Breast epithelium (tissue), 4 donors: ENCODE measurements at places on chromosomes 2 and 18.
A peak's percentile ranks its signal among the peaks of the same experiment; 100 is the strongest.

- H3K36me3 ChIP-seq, result no peaks in the 10 kb centered on the region
- H3K27me3 ChIP-seq, result no peaks in the 10 kb centered on the region
- no peak overlapping the region for H3K27ac ChIP-seq
Measured at GRCh38 chr2:47662552-47662951, 120.4 kb upstream of the MSH6 start.

GRCh38 chr18:2535419-2535910 is 35.8 kb downstream of the METTL4 start:
- no peaks in the 10 kb centered on the region for H3K4me1 ChIP-seq
- DNase-seq, result no peak
- H3K4me3 ChIP-seq, result no peak overlapping the region
- H3K27me3 ChIP-seq, result no peaks in the 10 kb centered on the region
- H3K36me3 ChIP-seq, result peaks cover 5% of the 10 kb centered on the region

DNA sequence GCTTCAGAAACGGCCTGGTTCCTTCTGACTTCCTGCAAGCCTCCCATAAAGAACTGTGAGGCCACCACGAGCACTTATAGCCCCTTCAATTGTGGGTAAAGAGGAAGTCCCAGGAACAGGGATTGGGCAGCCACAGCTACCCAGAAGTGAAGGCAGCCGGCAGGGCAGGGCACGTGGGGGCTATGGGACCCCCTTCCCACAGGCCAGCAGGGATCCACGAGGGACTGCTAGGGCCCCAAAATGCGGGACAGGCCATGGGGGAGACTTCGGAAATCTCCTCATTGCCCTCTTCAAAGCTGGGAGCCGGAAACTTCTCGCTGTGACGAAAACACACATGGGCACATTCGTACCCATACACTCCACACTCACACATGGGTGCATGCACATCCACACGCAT is 196.1 kb upstream of the SALL3 start:
- H3K4me3 ChIP-seq, result no peak overlapping the region
- no peak overlapping the region for H3K27ac ChIP-seq
- DNase-seq, result no peak
- H3K4me1 ChIP-seq, result no peaks in the 10 kb centered on the region
- H3K27me3 ChIP-seq, result peaks cover 8% of the 10 kb centered on the region

DNA sequence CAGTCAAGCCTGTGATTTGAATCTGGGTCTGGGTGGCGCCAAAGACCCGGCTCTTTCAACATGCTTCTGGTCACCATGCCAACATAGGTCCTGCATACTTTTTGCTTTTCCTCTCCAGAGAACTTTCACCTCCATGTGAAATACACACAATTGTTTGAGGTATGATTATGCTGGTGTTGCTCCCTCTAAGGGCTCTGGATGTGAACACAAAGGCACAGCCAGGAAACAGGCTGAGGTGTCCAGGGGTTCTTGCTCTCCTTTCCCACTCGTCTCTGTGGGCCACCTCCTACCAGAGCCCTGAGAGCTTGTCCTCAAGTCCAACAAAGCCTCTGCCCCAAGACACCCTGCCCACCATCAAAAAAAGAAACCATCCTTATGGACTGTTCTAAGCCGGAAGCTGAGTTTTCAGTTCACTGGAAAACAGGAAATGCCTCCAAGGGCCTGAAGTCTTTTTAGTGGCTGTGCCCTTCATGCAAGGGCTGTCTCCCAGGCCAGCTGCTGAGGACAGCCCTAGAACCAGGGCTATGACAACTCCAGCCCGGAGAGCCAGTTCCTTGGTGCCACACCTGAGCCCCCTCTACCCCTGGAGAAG is 100.2 kb upstream of the EPAS1 start:
- no peak for DNase-seq
- H3K36me3 ChIP-seq, result no peaks in the 10 kb centered on the region
- H3K4me1 ChIP-seq, result no peaks in the 10 kb centered on the region
- no peak overlapping the region for H3K27ac ChIP-seq
- H3K4me3 ChIP-seq, result no peak overlapping the region

- no peak for DNase-seq
- no peaks in the 10 kb centered on the region for H3K4me1 ChIP-seq
- no peak overlapping the region for H3K4me3 ChIP-seq
- H3K27ac ChIP-seq, result no peak overlapping the region
Measured at GRCh38 chr2:176598351-176598750, 329.1 kb downstream of the MTX2 start.

- H3K4me1 ChIP-seq, result no peaks in the 10 kb centered on the region
- no peaks in the 10 kb centered on the region for H3K36me3 ChIP-seq
- H3K4me3 ChIP-seq, result no peak overlapping the region
Measured at GRCh38 chr2:119684518-119684917, 5.5 kb downstream of the TMEM177 start.

- no peaks in the 10 kb centered on the region for H3K36me3 ChIP-seq
- no peaks in the 10 kb centered on the region for H3K4me1 ChIP-seq
- DNase-seq, result no peak
- H3K27me3 ChIP-seq, result no peaks in the 10 kb centered on the region
Measured at GRCh38 chr2:48854681-48855080, 99.2 kb upstream of the LHCGR start.

GRCh38 chr2:208039376-208040110 is 14.2 kb upstream of the PLEKHM3 start:
- no peak for DNase-seq
- H3K4me3 ChIP-seq, result no peak overlapping the region
- no peaks in the 10 kb centered on the region for H3K36me3 ChIP-seq
- no peak overlapping the region for H3K27ac ChIP-seq

- no peak overlapping the region for H3K4me3 ChIP-seq
- no peak for DNase-seq
- no peaks in the 10 kb centered on the region for H3K27me3 ChIP-seq
- no peak overlapping the region for H3K27ac ChIP-seq
Measured at GRCh38 chr2:239322416-239323086, 78.3 kb downstream of the HDAC4 start.

DNA sequence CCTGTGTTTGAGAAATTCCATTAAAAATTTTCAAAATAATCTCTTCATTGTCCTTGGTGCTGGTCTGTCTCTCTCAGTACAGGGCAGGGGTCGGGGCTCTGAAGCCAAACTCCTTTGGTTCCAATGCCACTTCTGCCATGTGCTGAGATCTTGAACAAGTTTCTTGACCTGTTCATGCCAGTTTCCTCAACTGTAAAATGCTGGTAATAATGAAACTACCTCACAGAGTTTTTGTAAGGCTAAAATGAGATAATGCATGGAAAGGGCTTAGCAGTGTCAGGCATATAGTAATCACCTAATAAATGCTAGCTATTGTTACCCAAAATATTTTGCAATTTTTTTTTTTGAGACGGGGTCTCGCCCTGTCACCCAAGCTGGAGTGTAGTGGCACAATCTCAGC is 16.9 kb upstream of the MREG start:
- no peaks in the 10 kb centered on the region for H3K36me3 ChIP-seq
- no peak for DNase-seq
- no peaks in the 10 kb centered on the region for H3K27me3 ChIP-seq
- H3K27ac ChIP-seq, result no peak overlapping the region
- no peak overlapping the region for H3K4me3 ChIP-seq

DNA sequence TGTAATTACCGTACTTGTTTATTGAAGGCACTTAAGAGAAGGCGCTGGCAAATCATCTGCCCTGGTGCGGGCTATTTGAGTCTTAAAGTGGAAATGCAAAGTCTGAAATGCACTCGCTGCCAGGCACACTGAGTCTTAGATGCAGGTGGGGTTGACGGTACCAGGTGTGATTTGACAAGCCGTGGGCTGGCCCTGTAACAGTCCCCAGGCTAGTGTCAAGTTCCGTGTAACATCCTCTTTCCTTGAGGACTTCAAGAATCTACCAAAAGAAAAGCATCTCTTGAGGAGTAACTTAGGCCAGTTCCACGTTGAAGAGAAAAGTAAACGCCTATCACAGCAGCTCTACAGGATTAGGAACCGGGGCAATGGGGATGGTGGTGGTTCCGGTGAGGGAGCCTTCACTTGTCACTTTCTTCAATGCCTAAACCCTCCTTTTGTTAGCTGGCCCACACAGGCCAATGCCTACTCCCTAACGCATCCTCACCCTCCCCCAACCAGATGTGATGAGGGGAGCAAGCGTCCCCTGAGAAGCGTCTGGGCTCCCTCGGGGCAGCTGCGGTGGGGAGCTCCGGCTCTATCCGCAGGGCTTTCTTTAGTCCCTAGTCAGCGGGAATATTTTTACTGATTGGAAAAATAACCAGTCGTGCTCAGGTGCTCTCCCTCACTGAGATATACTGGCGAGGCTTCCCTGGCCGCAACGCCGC is 1.5 kb upstream of the UGP2 start:
- H3K27ac ChIP-seq, result peak overlapping the region; percentile 98
- DNase-seq, result peak; percentile 37
- H3K4me1 ChIP-seq, result no peaks in the 10 kb centered on the region

GRCh38 chr2:220162320-220162719 is 534.9 kb downstream of the SLC4A3 start:
- H3K27me3 ChIP-seq, result no peaks in the 10 kb centered on the region
- H3K27ac ChIP-seq, result no peak overlapping the region
- no peaks in the 10 kb centered on the region for H3K4me1 ChIP-seq
- no peak overlapping the region for H3K4me3 ChIP-seq

DNA sequence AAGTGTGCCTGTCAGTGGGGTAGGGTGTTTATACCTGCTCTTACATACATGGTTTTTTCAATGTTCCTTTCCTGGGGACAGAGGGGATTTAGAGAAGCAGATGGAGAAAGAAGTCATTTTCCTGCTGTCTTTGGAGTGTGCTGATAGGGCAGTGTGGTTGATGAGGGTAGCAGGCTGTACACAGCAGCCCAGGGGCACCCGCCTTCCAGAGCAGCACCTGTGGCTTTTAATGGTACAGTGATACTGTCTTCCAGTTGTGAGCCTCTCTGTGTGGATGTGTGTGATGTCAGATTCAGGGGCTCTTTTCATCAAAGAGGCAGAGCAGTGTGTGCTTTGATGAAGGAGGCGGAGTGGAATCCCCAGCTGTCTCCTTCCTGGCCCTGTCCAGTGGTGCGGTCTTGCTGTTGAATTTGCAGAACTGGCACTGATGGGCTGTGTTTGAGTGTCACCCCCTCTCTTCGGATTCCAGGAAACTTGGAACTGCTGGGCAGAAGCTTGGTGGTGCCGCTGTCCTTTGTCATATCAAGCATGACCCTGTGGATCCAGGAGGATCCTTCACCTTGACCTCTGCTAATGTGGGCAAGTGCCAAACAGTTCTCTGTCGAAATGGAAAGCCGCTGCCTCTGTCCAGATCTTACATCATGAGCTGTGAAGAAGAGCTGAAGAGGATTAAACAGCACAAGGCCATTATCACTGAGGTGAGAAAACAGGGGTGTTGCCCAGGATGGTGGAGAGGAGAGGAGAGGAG is 259.8 kb downstream of the PHLPP1 start:
- no peaks in the 10 kb centered on the region for H3K36me3 ChIP-seq
- H3K27me3 ChIP-seq, result no peaks in the 10 kb centered on the region
- H3K4me3 ChIP-seq, result no peak overlapping the region
- no peak for DNase-seq
- H3K27ac ChIP-seq, result peak overlapping the region; percentile 0
- peaks cover 6% of the 10 kb centered on the region for H3K4me1 ChIP-seq

GRCh38 chr2:188848887-188849435 is 125.2 kb upstream of the COL3A1 start:
- H3K36me3 ChIP-seq, result no peaks in the 10 kb centered on the region
- no peaks in the 10 kb centered on the region for H3K4me1 ChIP-seq
- no peak overlapping the region for H3K27ac ChIP-seq
- no peak for DNase-seq

- H3K4me3 ChIP-seq, result no peak overlapping the region
- no peaks in the 10 kb centered on the region for H3K27me3 ChIP-seq
- no peak for DNase-seq
- no peak overlapping the region for H3K27ac ChIP-seq
- H3K36me3 ChIP-seq, result no peaks in the 10 kb centered on the region
Measured at GRCh38 chr2:31433541-31433940, 19.0 kb upstream of the XDH start.

GRCh38 chr18:3923750-3924149 is 473.8 kb downstream of the TGIF1 start:
- H3K36me3 ChIP-seq, result no peaks in the 10 kb centered on the region
- H3K4me1 ChIP-seq, result no peaks in the 10 kb centered on the region
- DNase-seq, result no peak

GRCh38 chr2:227939271-227940027 is 68.0 kb downstream of the DAW1 start:
- H3K27ac ChIP-seq, result no peak overlapping the region
- H3K4me1 ChIP-seq, result no peaks in the 10 kb centered on the region
- no peak for DNase-seq
- no peaks in the 10 kb centered on the region for H3K36me3 ChIP-seq
- H3K27me3 ChIP-seq, result no peaks in the 10 kb centered on the region

DNA sequence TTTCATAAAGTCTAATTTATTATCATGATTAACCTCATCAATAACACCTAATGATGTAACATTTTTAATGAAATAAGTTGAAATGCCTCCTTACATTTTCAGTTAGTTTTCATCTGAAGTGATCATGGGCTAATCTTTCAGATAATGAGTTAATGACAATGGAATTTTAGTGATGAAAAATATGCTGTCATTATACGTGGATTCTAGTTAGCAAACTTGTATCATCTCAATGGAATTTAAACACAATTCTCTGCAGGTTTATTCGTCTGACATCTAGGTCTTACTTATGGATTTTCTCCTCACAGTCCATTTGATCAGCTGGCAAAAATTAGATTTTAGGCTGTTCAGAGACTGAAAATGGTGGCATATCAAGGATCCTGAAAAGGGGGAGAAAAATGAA is 885.0 kb downstream of the SLC4A3 start:
- no peak overlapping the region for H3K27ac ChIP-seq
- no peaks in the 10 kb centered on the region for H3K27me3 ChIP-seq

DNA sequence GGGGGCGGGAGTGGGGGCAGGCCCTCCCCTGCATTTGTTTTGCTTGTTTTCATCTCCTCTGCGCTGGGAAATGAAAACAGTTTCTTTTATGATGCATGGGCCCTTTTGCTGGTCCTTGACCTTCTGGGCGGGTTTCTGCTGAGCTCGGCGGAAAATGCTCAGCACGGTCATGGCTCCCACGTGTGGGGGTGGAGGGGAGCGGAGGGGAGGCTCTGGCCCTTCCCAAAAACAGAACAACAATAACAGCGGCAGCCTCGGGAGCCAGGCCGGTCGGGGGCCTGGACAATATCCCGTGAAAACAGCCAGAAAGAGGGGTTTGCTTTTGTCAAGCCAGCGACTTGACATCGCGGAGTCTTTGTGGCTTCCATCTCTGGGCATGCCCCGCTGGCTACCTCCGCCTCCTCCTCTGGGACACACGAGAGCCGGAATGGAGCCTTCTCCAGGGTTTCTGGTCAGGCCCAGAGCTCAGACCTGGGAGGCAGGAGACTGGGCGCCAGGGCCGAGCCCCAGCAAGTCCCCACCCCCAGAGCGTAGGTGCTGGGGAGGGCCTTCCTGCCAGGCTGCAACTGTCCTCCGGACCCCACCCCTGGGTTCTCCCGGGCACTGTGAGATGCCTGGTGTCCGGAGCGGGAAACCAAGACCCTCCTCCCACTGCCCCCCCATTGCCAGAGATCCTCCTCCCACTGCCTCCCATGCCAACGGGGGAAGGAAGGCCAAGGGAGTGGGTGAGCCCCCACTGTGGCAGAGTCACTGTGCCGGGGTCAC is 35.9 kb upstream of the SNED1 start:
- no peaks in the 10 kb centered on the region for H3K4me1 ChIP-seq
- H3K27me3 ChIP-seq, result no peaks in the 10 kb centered on the region
- no peaks in the 10 kb centered on the region for H3K36me3 ChIP-seq
- H3K27ac ChIP-seq, result peak overlapping the region; percentile 93
- DNase-seq, result peak; percentile 54
